ENCODE measurements at places on chromosomes 4 and X. TPM values are rescaled to one million over a fixed set of nuclear protein-coding genes. Genes with fewer than 3 reads are reported as not detected.

Gene ADH1A
- total RNA-seq, result not detected

Gene CXCL10
- total RNA-seq, result 0.07 TPM

Gene ELF2
- total RNA-seq, result 11.5 TPM

Gene TEX13D
- total RNA-seq, result not detected

Gene CYSLTR1
- not detected for total RNA-seq

Gene SPOCK3
- total RNA-seq, result 0.35 TPM

Gene HTN1
- total RNA-seq, result not detected

Gene DNAAF6
- not detected for total RNA-seq

All from A549 treated with AZD2906 at 1 μM for 4 hours (cell line).